Dorsolateral prefrontal cortex (tissue), 122 donors: ENCODE measurements at places on chromosomes 2 and 18.

DNA sequence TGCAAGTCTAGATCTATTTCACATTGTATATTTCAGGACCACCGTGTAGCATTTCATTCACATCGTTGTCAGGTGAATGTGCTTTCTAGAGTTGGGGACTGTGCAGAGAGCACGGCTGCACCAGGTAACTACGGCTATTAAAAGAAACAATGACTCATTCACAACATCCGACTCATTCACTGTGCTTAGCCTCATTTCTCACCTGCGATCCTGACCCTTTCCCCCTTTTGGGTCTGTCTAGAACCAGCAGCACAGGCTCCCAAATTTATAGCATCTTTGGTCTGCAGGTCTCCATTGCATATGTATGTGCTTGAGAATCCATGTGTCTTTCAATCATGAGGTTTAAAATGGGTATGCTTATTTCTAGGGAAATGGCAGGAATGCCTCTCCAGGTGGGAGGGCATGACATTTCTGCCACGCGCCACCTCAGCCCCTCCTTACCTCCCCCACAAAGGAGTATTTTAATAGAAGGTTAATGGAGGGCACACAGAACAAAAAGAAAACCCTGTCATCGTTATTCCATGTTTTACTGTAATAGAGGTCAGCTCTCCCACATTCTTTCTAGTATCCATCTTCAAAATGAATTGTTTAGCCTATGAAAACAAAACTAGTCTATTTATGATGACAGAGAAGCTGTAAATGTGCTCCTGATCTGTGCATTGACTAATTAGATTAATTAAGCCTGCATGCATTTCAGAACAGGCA, 246.7 kb upstream of the EPHA4 start:
- DNase-seq, result no peak

DNA sequence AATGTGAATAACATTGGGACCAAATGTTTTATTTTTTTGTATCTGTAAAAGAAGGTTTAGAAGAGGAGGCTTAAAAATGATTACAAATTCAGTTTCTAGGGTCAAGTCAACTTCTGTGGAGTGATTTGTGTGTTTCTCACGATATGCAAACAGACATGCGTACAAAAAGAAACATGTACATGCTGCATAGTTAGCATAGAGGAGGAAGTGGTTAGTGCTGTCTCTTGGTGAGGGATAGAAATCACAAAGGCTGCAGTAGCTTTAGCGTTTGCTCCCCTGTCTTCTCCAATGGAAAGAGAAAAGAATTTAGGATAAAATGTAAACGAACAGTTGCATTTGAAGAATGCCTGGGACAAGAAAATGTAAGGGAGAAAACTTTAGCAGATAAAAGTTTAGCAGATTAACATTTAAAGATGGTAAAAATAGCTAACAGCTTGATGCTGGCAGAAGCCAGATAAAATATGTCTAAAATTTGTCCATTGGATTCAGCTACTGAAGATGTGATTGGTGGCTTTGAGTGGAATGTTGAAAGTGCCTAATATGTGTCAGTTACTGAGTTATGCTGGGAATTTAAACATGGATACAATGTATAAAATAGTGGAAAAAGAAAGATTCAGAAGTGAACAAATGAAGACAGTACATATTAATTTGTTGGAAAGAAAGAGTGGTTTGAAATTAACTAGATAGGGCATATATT, 44.9 kb downstream of the MALT1 start:
- no peak for DNase-seq

GRCh38 chr2:80467262-80467811, 162.8 kb upstream of the LRRTM1 start:
- no peak for DNase-seq

- DNase-seq, result no peak
Measured at GRCh38 chr2:170019060-170019805, 158.7 kb upstream of the MYO3B start.

- no peak for DNase-seq
Measured at GRCh38 chr2:38386377-38386776, 9.3 kb upstream of the ATL2 start.

DNA sequence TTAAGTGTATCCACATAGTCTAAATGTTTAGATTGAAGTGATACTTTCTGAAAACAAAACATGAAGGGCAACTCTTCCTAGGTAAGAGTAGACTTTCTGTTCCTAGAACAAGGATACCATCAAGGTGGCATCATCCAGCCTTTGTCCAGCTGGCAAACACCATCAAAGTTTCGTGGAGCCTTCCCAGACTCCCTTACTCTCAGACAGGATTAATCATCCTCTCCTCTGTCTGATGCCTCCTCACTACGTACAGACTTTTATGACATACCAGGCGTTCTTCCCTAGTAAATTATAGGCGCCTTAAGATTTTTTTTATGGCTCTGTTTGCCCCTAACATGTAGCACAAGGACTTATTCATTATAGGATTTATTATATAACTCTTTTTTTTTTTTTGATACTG, 29.4 kb upstream of the ASNSD1 start:
- no peak for DNase-seq

DNA sequence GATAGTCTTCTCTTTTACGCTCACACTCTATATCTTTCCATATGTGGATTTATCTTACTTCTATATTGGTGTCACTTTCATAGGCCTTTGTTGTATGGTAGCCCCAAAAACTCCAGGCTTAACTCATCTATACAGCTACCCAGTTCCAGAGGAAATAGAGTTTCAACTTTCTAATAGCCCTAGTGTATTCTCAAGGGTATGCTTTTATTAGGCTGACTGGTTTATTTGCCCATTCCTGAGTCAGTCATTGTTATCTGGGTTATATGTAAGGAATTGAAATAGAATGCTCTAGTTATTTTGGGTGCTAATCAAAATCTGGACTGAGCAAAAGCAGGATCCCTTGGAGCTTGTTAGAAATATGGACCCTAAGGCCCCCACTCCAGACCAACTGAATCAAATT, 307.4 kb upstream of the KCNJ3 start:
- no peak for DNase-seq

- no peak for DNase-seq
Measured at GRCh38 chr2:120677696-120678247, 57.9 kb upstream of the GLI2 start.

DNA sequence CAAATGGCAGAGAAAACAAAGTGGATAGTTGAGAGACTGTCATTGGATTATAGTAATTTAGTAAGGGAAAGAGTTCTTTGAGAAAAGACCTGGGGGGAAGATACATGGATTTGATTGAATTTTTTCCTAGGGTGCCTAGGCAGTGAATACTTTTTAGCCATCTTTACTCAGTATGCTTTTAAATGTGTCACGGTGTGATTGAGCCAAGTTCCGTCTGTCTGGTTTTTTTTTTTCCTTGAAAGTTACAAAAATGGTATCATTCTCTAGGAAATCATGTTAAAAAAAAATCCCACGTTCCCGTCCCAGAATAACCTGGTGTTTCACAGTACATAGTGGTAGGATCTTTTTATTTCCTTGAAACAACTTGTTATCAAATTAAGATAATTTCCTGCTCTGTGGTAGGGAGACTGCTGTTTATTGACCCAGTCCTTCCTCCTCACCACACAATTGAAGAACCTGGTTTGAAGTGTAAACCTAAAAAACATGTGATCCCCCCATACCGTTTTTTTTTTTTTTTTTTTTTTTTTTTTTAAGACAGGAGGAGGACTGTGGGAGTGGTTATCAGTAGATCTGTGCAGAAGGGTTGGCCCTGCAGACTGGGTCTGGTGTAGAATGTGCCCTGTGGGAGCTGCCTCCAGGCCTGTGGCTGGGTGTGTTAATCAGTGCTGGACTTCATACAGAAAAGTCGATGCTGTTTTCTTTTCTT, 55.1 kb downstream of the DGKD start:
- DNase-seq, result no peak

- DNase-seq, result no peak
Measured at GRCh38 chr2:46350029-46350689, 53.0 kb downstream of the EPAS1 start.

GRCh38 chr2:33217406-33217805, 259.0 kb upstream of the RASGRP3 start:
- DNase-seq, result no peak

DNA sequence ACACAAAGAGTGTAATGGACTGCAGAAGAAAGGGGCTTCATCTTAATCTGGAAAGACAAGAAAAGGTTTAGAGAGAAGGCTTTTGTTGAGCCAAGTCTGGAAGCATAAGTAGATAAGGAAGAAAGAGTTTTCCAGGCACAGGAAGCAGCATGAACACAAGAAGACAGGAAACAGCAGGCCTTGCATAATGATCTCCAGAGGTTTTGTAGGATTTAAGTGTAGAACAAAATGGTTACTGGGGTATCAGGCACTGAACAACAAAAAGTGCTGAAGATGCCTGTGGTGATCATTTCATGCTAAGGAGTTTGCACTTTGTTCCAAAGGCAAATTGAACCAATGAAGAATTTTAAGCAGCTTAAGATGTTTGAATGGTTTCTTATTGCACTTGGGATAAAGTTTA, 281.6 kb upstream of the TANK start:
- DNase-seq, result no peak

- DNase-seq, result no peak
Measured at GRCh38 chr18:55585065-55585919, 2.7 kb downstream of the TCF4 start.

- no peak for DNase-seq
Measured at GRCh38 chr2:156219491-156220100, 112.9 kb downstream of the NR4A2 start.

GRCh38 chr2:205750797-205751196, 68.5 kb downstream of the NRP2 start:
- no peak for DNase-seq

GRCh38 chr2:183606718-183607085, 482.5 kb downstream of the NUP35 start:
- no peak for DNase-seq

DNA sequence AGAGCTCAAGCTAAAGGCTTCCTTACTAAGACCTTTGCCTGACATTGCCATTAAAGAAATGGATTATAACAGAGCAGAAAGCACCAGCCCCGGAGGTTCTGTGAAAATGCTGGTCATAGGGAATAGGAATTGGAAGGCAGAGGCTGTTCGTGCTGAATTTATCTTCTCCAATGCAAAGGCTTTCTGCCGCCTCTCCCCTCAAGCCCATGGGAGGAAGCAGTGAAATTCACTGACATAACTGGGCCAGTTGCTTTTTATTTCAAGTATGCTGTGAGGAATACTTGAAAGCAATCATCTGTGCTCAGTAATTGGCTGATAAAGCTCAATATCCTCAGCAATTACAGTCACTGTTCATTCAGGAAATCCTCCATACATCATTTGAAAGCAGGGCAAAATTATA, 85.4 kb upstream of the LINC00305 start:
- DNase-seq, result no peak

DNA sequence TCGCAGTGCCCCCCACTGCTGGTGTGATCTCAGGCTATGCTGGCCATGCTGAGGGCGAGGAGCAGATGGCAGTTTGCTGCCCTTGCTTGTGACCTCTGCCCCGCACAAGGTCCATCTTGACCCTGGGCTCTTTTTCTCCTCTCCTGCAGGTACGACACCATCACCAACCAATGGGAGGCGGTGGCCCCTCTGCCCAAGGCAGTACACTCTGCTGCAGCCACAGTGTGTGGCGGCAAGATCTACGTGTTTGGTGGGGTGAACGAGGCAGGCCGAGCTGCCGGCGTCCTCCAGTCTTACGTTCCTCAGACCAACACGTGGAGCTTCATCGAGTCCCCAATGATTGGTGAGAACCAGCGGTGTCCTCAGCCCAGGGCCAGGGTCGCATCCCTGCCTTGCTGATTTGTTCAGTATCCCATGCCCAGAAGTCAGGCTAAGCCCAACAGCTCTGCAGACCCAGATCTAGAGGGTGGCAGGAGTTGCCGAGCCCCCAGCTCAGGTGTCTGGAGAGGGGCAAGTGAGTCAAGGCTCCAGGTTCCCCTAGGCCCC, 223.8 kb downstream of the ATAD2B start:
- no peak for DNase-seq

DNA sequence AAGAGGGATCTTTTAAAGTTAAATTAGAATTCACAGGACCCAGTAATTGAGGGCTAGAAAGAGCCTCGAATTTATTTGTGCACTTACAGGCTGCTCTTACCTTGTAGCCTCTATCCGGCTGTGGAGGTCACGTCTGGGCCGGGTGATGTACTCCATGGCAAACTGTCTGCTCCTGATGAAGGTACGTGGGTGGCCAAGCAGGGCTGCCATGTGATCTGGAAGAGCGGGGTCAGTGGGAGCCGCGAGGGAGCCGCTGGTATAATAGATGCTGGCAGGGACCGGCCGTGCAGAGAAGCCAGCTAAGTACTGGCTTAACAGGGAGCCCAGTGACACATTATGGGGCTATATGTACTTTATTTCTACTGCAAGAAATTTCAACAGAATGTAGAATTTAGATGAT, 59.2 kb downstream of the ADI1 start:
- DNase-seq, result no peak

GRCh38 chr2:105760639-105761337, 16.1 kb downstream of the NCK2 start:
- no peak for DNase-seq

- no peak for DNase-seq
Measured at GRCh38 chr18:46069524-46069923, 2.5 kb downstream of the PSTPIP2 start.

- no peak for DNase-seq
Measured at GRCh38 chr2:157897106-157897971, 21.2 kb upstream of the ACVR1 start.

GRCh38 chr2:63008838-63009237, 41.8 kb upstream of the OTX1 start:
- no peak for DNase-seq

- no peak for DNase-seq
Measured at GRCh38 chr18:13390711-13391110, 172.2 kb downstream of the LDLRAD4 start.

DNA sequence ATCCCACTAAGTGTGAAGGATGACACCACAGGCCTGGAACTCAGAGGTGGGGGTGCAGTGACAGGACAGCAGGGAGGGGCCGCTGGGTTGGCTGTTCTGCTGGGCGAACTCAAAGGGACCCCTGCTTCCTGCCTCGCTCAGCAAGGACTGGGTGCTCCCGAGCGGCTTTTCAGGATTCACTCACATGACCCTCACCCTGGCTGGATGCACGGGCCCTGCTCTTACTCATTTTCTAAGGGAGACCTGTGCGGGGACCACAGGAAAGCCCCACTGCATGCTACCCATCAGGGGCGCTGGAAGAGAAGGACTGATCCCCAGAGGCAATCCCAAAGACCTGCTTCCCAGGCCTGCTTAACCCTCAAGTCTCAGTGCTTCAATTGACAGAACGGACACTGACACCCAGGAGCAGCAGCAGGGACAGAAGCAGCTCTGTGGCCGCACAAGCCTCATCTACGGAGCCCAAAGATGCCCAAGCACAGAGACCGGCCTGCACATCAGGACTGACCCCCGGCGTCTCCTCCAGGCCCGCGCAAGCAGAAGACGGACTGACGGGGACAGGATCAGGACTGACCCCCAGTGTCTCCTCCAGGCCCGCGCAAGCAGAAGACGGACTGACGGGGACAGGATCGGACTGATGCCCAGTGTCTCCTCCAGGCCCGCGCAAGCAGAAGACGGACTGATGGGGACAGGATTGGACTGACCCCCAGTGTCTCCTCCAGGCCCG, 29.6 kb downstream of the THAP4 start:
- DNase-seq, result no peak

GRCh38 chr18:10035281-10035991, 121.6 kb downstream of the VAPA start:
- DNase-seq, result no peak
